ENCODE measurements at places on chromosomes 3 and 15.

DNA sequence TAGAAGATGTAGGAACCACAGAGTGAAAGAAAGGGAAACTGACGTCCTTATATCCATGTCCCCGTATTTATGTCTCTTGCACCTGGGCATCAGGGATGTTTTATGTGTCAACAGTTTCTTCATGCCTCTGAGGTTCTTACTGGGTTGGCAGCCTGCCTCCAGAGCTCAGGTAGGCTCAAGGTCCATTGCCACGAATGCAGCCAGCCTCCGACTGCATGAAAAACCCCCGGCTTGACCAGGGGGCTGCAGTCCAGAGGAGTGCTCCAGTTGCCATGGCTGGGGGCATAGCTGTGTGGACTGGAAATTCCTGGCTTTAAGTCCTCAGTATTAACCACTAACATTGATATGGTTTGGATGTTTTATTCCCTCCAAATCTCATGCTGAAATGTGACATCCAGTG, 2.8 kb upstream of the CSPG5 start:
- DNase-seq, result no peak

- DNase-seq, result no peak
These were observed 120.2 kb upstream of the IGSF10 start for GRCh38 chr3:151581035-151581434.

DNA sequence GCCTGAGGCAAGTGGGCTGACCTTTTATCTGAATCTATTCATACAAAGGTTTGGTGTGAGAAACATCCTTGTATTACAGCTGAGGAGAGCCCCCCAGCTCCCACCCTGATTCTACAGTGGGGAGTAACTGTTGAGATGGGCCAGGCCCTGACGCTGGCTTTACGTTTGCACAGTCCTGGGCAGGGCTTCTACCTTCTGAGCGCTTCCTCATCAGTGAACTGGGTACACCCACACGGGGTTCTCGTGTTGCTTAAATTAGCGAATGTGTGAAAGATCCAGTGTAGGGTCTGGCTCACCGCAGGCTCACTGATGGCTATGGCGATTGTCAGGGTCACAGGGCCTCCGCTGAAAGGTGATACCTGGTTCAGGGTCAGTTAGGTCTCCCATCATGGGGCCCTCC, 7.3 kb upstream of the GHRL start:
- DNase-seq, result no peak

DNA sequence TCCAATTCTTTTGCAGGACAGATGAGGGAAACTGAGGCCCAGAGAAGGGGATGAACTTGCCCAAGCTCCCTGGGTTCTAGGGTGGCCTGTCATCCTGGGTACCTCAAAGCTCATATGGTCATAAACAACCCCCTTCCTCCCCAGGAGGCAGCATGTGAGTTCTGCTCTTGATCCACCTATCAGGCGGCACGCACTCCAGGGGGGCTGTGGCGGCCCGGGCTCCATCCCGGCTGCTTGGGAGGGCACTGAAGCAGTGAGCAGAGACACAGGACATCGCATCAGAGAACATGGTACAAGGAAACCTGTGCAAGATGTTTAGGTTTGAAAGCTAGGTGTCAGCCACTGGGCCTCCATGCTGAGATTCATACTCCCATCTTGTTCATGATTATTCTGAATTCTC, 34.2 kb downstream of the CPN2 start:
- DNase-seq, result no peak

- no peak for DNase-seq
These were observed 141.5 kb upstream of the BFSP2 start for GRCh38 chr3:133258358-133258757.

GRCh38 chr3:55364421-55364820, 122.7 kb downstream of the WNT5A start:
- DNase-seq, result no peak

- DNase-seq, result no peak
These were observed 3.8 kb downstream of the ANP32A start for GRCh38 chr15:68816795-68817303.

- DNase-seq, result no peak
These were observed 142.8 kb downstream of the OCA2 start for GRCh38 chr15:27956285-27956684.

- DNase-seq, result no peak
These were observed 53.4 kb upstream of the PIAS1 start for GRCh38 chr15:68000754-68001153.

DNA sequence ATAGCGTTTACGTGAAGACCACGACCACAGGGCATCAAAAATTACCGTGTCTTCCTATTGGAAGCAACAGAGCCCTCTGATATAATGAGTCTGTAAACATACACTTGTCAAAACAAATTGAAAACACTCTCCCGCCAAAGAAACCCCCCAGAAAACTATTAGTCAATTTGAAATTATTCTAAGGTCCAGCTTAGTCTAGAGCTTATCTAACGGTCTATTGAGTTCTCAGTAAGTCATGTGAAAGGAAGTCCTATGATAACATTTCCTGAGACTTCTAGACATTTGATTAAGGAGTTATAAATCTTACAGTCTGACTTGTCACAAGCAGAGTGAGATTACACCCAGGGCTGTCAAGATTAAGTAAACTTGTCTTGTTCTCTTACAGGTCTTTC, 356.3 kb downstream of the FOXP1 start:
- DNase-seq, result no peak

- no peak for DNase-seq
These were observed 19.1 kb upstream of the GLCE start for GRCh38 chr15:69141286-69141701.

DNA sequence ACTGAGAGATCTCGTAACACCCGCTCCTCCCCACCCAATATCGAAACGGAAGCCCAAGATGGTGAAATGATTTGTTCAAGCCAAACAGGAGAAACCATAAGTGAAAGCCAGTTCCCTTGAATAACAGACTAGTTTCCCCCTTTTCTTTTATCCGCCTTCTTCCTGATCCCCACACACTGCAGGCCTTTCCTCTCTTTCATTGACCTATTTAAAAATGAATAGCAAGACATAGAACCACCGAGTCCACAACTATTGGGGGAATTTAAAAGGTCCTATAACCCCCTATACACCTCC, 382 bp upstream of the COX17 start:
- no peak for DNase-seq

DNA sequence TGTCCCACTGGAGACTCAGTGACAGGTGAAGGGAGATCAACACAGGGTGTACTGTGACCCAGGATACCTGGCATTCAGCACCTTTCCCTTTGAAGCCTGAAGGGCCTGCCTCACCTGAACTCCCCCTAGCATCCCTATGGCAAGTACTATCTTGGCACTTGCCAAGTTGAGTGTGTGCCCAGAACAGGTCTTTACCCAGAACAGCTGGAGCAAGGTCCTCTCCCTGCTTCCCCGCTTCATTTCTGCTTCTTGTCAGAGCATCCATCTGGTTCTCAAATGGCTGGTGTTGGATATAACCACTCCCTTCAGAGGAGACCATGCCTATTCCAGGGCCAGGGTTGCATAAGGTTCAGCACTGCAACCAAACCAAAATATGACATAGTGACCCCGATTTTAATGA, 73.0 kb downstream of the FAM43A start:
- no peak for DNase-seq

- no peak for DNase-seq
These were observed 39.0 kb downstream of the CD200R1L start for GRCh38 chr3:112807685-112808084.

DNA sequence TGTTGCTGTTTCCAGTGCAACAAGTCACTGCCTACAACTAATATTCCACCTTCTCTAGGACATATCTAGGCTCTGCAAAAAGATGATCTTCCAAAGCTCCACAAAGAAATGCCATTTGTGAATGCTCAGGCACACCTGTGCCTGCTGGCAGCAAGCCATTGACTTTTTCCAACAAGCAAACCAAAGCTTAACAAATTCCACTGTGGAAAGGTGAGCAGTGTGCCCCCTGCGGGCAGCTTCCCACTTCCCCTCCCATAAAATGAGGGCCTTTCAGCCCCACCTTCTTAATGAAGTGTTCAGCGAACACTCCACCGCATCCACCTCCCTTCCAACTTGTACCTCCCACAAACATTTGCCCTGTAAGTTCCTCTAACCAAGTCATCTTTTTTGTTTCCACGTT, 157.5 kb upstream of the SLC24A5 start:
- DNase-seq, result no peak

- DNase-seq, result no peak
These were observed 433.8 kb upstream of the RBMS3 start for GRCh38 chr3:28846971-28847478.

DNA sequence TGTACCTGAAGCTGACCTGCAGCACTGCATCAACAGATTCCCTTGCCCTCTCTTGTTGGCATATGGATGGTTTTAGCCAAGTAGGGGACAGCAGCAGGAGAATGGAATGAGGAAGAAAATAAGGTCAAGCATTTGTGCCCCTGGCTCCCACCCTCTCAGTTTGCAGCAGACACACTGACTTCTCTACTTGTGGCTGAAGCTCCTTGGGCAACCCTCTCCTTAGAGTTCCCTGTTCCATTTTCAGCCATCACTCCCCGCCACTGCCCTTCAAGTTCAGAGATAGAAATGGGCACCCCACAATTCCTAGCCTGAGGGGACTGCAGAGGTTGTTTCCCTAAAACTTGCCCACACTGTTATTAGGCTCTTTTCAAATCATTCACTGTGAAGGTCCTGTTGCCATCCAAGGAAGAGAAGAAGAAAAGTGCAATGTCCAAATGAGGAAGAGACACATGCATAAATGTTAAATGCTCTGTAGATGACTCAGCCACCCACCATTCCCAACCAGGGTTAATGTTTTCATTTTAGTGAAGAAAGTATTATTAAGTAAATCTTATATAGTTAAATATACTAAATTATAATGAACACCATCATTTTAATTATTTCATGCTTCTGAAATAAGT, 295.9 kb upstream of the UBE2E2 start:
- no peak for DNase-seq

GRCh38 chr3:185995352-185995751, 57.5 kb upstream of the TRA2B start:
- DNase-seq, result no peak

GRCh38 chr3:59654123-59654479, 604.3 kb upstream of the CFAP20DC start:
- DNase-seq, result no peak

- DNase-seq, result no peak
These were observed 1048.5 kb downstream of the NTRK3 start for GRCh38 chr15:87207990-87208580.

DNA sequence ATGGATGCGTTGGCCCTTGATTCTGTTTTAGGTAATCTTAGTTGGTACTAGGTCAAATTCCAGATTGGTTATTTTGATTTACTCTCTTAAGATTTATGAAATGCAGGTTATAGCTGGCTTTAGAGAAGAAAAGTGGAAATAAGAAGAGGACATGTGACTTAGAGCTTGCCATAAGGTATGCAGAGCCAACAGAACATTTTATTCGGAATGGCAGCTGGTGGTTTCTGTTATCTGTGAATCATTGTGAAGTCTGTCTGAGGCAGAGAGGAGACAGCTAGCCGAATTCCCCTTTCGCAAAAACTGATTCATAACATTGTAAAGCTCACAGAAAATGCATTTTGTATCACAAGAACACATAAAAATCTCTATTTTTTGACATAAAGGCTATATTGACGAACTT, 82.1 kb downstream of the FILIP1L start:
- no peak for DNase-seq

GRCh38 chr3:61704807-61705206, 143.4 kb downstream of the PTPRG start:
- DNase-seq, result no peak

DNA sequence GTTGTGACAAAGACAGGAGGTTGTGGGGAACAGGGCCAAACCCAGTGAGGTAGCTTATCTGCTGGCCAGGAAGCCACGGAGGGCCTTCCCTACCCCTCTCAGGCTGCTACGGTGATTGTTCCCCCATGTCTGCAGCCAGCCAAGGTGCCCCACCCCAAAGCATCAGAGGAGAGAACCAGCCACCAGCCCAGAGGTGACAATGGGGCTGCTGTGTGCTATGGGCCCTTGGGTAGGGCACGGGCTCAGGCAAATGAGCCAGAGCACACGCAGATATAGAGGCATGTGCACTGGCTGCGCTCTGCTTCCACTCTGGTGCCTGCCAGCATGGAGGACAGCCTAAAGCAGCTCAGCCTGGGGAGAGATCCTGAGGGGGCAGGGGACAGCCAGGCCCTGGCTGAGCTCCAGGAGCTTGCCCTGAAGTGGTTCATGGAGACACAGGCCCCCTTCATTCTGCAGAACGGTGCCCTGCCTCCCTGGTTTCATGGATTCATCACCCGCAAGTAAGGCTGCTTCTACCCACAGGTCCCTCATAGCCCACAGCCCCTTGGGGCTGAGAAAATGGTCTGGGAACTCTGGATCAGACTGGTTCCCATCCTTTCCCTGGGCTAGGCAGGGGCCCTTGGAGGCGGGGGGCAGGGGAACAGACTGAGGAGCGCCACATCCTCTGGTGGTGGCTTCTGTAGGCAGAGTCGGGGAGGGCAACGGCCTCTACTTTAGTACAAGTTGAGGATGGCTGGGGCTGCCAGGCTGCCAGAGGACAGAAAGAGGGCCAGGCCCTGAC, at the start of gene SH2D7:
TSS of gene SH2D7 (plus strand) at position 301 of the 781 bp plus-strand sequence. CDS start at position 325, 24 bp downstream.
- DNase-seq, result no peak

GRCh38 chr3:141057946-141058800, 7.0 kb downstream of the SPSB4 start:
- no peak for DNase-seq

DNA sequence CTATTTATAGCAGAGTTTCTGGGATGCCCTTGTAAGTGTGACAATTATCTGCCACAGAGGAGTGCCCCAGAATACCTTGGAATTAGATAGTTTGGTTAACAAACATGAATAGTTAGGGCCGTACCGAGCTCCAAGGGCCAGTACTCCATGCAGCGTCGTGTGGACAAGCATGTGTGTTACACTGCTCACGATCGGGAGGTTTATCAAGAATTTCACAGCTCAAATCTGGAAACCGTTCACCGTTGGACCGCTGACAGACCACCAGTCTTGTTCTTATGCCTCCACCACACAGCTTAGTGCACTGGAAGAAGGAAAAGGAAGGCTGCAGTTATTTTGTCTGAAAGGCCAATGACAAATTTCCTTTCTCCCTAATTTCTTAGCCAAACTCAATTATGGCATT, 93.7 kb downstream of the ADAMTS9 start:
- DNase-seq, result no peak

DNA sequence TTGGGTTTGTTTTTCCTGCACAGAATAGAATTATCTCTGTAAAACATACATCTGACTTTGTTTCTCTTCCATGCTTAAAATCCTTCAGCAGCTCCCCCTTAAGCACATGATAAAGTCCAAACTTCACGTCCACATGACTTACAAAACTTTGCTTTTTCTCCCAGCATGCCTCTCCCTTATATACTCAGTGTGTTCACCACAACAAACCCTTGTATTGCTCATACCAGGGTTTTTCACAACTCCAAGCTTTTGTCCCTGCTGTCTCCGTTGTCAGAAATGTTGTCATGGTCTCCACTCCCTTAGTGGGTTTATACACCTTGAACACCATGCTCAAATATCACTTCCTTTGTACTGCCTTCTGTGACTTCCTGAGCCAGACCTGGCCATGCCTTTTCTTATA, 91.1 kb upstream of the MITF start:
- no peak for DNase-seq

DNA sequence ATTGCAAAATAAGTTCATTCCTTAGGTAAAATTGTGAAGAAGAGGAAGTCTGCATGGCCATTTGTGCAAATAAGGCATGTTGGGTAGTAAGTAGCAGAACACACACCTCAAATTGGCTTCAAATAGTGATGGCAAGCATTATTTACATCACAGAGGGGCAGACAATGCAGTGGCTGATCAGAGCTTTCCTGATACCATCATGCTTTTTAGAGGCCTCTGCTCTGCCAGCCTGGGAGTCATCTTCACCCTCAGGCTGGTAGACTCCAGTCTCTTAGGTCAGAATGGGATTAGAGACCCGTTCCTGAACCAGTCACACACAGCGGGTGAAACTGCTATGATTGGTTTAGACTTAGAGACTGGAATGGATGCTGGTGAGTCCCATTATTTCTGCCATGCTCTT, 396.0 kb upstream of the MCTP2 start:
- DNase-seq, result no peak

GRCh38 chr3:129371041-129371826, 57.2 kb downstream of the EFCAB12 start:
- no peak for DNase-seq

Data from T-cell (primary cell).